Lung (tissue), 17 donors: ENCODE measurements at places on chromosomes 12 and 14. TPM values are rescaled to one million over a fixed set of nuclear protein-coding genes. Genes with fewer than 3 reads are reported as not detected.

DNA sequence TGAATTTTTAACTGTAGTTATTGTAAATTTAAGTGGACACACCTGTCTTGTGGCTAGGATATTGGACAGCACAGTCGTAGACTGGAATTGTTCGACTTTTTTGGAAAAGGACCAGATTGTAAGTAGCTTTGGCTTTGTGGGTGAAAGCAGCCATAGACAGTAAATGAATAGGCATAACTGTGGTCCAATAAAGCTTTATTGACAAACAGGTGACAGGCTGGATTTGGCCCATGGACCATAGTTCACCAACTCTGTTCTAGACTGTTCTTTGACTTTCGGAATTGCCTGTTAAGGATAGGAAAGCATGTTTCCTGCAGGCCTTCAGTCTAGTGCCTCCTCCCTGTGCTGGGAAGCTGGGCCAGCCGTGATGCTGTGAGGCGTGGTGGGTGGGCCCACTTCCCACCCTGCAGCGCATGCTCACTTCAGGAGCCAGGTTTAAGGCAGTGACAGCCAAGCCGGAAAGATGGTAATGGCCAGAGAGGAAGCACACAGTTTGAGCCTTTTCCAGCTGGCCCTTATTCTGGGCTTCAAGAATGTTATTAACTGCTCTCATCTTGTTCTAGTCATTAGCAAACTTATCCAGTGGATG is 51.8 kb downstream of the PPP2R5C start:
- no peak for DNase-seq
- no peaks in the 10 kb centered on the region for H3K27me3 ChIP-seq
- peak overlapping the region; percentile 84 for H3K27ac ChIP-seq
- no peak overlapping the region for H3K4me3 ChIP-seq

DNA sequence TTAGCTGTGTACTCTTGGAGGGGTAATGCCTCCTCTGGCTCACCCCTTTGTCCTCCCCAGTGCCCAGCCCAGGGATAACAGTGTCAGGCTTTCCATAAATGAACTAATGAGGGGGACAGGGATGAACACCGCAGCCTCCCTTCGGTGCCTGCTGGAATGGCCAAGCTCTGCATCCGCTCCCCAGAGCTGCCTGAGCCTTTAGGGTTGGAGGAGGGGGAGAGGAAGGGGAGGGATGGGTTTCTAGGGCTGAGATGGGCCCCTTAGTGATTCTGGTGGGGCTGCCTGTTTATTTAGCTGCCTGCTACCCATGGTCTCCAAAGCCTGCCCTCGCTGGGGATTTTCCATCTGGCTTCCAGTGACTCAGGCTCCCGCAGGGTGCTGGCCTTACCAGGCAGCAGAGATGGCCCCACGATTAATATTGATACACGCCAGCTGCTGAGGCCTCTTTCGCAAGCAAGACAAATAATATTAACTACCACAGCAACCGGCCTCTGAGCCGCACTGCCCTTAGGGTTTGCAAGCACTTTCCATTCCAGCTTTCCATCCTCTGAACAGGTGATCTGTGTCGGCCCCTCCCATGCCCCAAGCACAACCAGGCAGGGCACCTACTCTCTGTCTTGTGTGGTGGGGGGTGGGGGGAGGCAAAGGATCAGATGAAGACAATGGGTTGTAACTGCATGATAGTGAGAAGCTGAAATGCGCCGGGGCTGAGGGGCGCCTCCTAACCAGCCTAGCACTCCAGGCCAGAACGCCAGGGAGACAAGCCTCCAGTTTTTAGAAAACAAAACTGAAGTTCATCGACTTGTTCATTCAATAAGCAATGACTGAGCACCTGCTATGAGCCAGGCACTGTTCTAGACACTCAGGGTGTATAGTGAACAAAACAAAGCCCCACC is 56.7 kb downstream of the C14orf132 start:
- H3K36me3 ChIP-seq: no peaks in the 10 kb centered on the region
- H3K4me1 ChIP-seq: no peaks in the 10 kb centered on the region
- peak; percentile 88 for DNase-seq

DNA sequence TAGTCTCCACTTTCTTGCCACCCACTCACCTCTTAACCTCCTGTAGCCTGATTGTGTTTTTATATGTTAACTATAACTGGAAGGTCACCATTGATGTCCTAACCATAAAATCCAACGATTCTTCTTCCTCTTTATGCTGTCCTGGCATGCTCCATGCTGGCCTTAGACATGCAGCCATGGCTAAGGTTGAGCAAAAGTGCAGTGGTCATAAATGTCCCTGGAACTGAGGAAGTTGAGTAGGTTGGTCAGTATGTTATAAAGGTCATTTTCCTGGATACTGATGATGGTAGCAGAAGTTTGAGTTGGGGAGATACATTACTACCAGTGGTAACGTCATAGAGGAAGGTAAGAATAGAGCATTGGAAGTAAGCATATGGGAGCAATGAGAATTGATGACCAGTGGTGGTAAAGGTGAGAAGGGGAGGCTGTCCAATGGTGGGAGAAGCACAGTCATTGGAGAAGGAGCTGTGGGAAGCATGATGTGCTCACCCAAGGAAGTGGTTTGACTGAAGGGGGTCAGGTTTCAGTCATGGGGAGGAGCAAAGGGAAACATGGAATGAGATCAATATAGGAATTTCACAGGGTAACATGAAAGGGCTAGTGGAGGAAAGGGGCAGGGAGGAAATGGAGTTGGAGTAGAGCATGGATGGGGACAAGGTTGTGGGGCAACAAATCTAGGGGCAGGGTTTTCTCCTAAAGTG is 240.8 kb downstream of the DACT1 start:
- H3K4me3 ChIP-seq: no peak overlapping the region
- peaks cover 30% of the 10 kb centered on the region for H3K4me1 ChIP-seq
- DNase-seq: no peak

DNA sequence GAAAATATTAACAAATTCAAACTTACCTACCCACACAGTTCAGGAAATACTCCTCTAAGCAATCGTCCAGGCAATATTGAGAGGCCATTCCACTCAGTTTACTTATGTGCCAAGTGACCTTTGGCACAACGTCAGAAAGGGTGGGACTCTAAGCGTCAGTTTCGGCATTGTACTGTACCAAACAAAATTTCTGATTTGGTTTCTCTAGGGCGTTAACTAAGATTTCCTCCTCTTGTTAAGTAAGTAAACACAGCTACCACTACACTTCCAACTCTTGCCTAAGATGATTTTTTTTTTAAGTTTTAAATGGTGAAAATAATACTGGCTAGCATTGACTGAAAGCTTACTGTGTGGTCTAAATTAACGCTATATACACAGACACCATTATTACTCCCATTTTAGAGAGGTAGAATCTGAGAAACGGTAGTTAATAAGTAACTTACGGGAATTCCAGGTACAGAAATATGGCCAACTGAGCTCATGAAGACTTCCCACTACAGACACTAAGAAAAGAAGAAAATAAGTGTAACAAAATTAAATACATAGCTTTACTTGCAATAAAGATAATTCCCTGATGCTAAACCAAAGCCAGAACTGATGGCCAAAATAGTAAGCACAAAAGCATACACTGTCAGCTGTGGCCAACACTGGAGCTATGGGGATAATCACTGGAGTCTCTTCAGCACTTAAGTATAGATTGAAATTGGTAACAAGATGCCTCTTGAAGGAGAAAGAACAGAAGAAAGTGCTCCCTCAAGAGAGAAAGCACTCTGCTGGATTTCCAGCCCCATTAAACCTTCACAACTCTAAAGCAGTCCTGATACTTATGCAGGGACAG is 76.1 kb downstream of the EPS8 start:
- peak overlapping the region; percentile 42 for H3K27ac ChIP-seq
- no peak overlapping the region for H3K4me3 ChIP-seq
- H3K36me3 ChIP-seq: no peaks in the 10 kb centered on the region

DNA sequence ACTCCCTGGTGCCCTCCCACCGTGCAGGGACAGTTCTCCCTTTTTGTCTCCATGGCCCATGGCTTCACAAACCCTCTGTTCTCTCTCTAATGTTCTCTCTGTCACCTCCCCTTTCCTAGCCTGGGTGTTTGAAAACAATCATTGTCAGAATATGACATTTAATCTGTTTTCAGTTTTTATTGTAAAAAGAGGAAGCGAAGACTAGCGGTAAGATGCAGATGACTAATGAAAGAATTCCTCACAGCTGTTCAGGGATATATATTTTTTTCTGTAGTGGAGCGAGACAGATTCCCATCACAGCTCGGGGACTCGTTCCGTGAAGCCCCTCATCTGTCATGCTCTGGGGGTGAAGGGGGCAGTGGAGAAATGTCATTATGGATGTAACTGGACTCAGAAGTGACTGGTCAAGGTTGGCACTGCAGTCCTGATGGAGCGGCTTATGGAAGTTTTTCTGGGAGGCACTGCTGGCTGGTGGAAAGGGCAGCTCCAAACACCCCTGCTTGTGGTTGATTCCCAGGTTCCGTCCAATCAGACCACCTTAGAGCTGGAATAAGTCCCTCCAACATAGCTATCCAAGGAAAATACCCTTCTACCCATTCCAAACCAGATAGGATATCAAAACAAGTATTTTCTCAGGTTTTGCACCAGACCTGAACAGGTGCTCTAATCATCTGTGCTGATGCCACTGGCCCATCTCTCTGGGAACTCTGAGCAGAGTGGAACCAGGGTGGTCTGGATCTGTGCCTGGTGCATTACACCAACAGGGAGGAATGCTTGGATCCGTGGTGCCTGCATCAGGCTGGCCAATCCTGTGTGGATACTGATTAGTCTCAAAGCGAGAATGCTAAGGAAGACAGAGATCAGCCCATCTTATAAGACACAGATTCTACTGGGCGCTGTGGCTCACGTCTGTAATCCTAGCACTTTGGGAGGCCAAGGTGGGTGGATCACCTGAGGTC is 84.7 kb downstream of the GPATCH2L start:
- H3K4me1 ChIP-seq: no peaks in the 10 kb centered on the region
- no peak for DNase-seq
- no peak overlapping the region for H3K4me3 ChIP-seq
- peaks cover 8% of the 10 kb centered on the region for H3K36me3 ChIP-seq

GRCh38 chr12:107631715-107632114 is 53.9 kb upstream of the PWP1 start:
- H3K36me3 ChIP-seq: no peaks in the 10 kb centered on the region
- no peaks in the 10 kb centered on the region for H3K27me3 ChIP-seq

DNA sequence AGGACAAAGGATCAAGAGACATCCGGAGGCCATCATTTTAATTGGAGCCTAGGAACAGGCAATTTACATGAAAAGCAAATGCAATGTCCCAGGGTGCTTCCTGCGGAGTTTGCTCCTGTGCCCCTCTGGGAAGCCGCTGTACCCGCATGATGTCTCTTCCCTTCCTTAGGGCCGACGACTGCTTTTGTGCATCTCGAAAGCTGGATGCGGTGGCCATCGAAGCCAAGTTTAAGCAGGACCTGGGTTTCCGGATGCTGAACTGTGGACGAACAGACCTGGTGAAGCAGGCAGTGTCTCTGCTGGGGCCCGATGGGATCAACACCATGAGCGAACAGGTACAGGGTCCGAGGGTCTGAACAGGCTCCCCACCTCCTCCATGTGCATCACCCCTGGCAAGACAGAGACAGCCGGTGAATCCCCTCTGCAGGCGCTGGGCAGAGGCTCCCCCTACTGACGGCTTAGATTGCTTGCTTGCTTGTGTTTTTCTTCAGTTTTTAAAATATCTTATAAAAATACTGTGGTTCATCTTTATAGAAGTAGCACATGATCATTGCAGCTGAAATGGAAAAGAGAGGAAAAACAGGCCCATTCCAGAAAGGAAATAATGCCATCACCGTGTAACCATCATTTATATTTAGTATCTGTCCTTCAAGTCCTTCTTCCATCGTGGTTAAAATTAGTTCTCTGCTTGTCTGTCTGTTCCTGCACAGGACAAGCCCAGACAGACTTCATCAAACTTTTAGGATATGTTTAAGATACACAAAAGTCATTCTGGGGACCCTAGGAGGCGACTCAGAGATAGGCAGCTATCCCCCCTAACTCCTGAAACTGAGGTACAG is 75.4 kb upstream of the PWP1 start:
- no peak overlapping the region for H3K27ac ChIP-seq
- no peaks in the 10 kb centered on the region for H3K27me3 ChIP-seq
- no peaks in the 10 kb centered on the region for H3K36me3 ChIP-seq
- no peak overlapping the region for H3K4me3 ChIP-seq
- DNase-seq: peak; percentile 49

DNA sequence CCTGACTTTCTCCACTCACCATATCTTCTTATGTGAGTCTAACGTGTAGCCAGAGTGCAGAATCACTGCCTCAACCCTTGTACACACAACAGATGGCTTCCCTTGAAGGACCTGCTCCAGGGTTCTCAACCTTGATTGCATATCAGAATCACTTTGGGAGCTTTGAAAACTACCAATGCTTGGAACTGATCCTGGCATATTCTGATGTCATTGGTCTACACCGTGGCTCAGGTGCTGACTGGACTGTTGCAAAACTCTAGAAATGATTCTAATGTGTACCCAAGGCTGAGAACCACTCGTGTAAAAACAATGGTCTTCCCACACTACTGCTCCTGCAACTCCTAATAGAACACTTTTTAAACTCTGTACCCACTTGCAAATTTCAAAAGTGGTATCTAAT is 18.5 kb downstream of the TMEM132D start:
- no peaks in the 10 kb centered on the region for H3K27me3 ChIP-seq
- no peak for DNase-seq
- no peak overlapping the region for H3K27ac ChIP-seq
- H3K4me3 ChIP-seq: no peak overlapping the region
- H3K4me1 ChIP-seq: no peaks in the 10 kb centered on the region
- H3K36me3 ChIP-seq: no peaks in the 10 kb centered on the region

GRCh38 chr14:95609398-95609990 is 74.6 kb downstream of the GLRX5 start:
- no peak overlapping the region for H3K27ac ChIP-seq
- H3K4me3 ChIP-seq: no peak overlapping the region
- H3K4me1 ChIP-seq: no peaks in the 10 kb centered on the region
- peaks cover 6% of the 10 kb centered on the region for H3K27me3 ChIP-seq

DNA sequence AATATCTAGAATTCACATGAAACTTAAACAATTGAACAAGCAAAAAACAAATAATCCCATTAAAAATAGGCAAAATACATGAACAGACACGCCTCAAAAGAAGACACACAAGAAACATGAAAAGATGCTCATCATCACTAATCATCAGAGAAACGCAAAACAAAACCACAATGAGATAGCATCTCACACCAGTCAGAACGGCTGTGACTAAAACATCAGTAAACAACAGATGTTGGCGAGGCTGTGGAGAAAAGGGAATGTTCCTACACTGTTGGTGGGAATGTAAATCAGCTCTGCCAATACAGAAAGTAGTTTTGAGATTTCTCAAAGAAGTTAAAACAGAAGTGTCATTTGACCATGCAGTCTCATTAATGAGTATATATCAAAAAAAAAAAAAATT is 121.3 kb downstream of the PTPRO start:
- H3K4me3 ChIP-seq: no peak overlapping the region
- no peak overlapping the region for H3K27ac ChIP-seq
- H3K36me3 ChIP-seq: no peaks in the 10 kb centered on the region
- H3K4me1 ChIP-seq: no peaks in the 10 kb centered on the region

- no peak overlapping the region for H3K27ac ChIP-seq
- H3K4me1 ChIP-seq: peaks cover 31% of the 10 kb centered on the region
- no peak for DNase-seq
- H3K4me3 ChIP-seq: no peak overlapping the region
- H3K36me3 ChIP-seq: no peaks in the 10 kb centered on the region
- H3K27me3 ChIP-seq: no peaks in the 10 kb centered on the region
These were observed 27.3 kb upstream of the ZFP36L1 start for GRCh38 chr14:68820119-68820518.

GRCh38 chr14:53147208-53147607 is 5.9 kb downstream of the DDHD1 start:
- no peak for DNase-seq
- no peaks in the 10 kb centered on the region for H3K4me1 ChIP-seq
- no peaks in the 10 kb centered on the region for H3K27me3 ChIP-seq
- H3K27ac ChIP-seq: no peak overlapping the region
- H3K4me3 ChIP-seq: no peak overlapping the region

Gene WNT1
- 0.15 TPM for total RNA-seq

Gene ARHGEF40
- total RNA-seq: 48.6 TPM

Gene TTC7B
- 39.6 TPM for total RNA-seq

Gene MFAP5
- total RNA-seq: 10.0 TPM

Gene TCL1B
- 0.28 TPM for total RNA-seq

Gene ANO2
- 5.9 TPM for total RNA-seq
